ENCODE measurements at places on chromosomes 16 and 17.

- DNase-seq = no peak
Observed at GRCh38 chr17:77458202-77459017, 317.6 kb downstream of the SEC14L1 start.

- peak; percentile 89 for DNase-seq
Observed at GRCh38 chr17:81519284-81520020, 6.9 kb upstream of the ACTG1 start.

GRCh38 chr17:51057534-51057933 lies 63.1 kb downstream of the SPAG9 start:
- DNase-seq = no peak

GRCh38 chr16:79651363-79651762 lies 50.8 kb upstream of the MAF start:
- DNase-seq = peak; percentile 85

DNA sequence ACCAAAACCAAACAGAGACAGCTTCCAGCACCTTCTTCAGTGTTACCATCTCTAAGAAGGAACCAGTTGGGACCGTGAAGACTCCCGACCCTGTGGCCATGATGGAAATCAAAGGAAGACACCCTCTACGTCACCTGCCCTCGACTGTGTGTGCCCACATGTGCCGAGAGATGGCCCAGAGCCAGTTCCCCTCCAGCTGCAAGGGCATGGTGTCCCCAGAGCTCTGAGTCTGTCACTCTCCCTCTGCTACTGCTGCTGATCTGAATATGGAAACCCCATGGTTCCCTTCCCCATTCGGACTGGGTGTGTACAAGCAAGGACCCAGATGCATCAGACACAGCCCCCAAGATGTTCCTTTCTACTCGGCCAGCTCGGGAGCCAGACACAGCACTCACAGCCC lies 76.4 kb downstream of the SOCS1 start:
- no peak for DNase-seq

DNA sequence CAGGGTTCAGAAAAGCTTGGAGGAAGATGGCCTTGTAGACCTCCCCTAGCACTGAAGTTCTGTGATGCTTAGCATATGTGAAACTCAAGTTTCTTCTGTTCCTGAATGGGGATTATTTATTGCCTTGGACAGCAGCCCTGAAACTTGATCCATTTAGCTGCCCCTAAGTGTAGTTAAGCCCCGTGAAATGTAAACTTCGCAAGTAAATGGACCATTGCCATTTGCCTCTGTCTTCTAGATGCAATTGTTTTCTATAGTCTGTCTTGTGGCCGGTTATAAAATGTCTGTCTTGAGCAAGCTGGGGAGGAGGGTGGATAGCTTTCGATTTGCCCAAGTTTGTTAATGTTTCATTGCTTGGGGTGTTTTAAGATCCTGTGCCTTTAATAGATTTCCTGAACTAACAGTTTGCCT lies 261.8 kb downstream of the CDH13 start:
- no peak for DNase-seq

DNA sequence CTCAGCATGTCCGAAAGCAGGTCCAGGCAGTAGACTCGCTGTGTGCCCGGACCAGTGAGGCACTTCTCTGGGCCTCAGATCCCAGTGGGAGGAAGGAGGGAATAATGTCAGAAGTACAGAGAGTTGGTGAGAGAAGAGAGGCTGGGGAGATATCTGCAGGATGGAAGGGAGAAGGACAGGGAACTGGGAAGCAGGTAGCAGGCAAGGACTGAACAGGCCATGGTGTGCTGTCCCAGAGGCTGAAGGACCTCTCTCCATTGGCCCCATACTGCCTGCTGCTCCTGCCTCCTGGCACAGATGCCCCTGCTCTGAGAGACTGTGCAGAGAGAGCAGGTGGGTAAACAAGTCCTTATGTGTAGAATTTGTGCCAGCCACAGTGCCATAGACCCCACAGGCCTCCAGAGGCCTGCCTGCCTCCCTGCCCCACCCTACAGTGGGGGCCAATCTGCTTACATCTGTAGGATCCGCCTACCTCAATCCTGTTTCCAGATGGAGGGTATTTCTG lies 34.2 kb upstream of the CRHR1 start:
- no peak for DNase-seq

DNA sequence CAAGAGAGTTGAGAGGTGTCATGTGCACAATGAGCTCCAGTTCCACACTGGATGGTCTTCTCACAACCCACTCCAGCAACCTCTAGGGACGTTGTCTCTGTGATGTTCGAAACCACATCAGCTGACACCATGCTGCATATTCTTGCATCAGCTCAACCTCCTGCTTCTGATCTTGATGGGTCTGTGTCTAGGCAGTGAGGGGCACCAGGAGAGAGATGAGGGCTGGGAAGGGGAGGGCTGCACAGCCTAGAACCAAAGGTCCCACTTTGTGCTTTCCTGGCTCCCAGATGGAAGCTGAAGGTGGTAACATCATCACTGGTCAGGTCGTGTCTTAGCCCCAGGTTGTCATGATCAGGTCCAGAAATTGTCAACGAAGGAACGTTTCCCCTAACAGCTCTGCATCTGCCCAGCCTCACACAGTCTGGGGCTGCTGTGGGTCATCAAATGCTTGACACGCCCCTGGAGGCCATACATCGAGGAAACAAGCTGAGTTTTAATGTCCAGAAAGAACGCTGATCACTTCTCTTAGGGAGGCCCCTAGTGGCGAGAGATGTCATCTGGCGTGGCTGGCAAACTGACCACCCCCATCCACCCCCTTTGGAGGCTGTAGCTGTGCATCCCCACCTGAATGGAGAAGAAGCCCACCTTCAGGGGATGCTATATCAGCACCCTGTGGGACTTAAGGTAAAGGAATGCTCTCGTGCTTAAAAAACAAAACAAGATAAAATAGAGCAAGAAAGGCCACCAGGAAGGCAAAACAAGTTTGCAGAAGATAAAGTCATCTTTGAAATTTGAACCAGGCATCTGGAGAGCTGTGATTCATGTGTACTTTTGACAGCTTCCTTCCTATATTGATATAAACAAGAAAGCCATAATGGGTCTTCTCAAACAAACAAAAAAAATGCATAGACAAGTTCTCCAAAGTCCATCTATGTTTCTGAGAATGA lies 58.3 kb downstream of the WIPI1 start:
- DNase-seq = no peak

DNA sequence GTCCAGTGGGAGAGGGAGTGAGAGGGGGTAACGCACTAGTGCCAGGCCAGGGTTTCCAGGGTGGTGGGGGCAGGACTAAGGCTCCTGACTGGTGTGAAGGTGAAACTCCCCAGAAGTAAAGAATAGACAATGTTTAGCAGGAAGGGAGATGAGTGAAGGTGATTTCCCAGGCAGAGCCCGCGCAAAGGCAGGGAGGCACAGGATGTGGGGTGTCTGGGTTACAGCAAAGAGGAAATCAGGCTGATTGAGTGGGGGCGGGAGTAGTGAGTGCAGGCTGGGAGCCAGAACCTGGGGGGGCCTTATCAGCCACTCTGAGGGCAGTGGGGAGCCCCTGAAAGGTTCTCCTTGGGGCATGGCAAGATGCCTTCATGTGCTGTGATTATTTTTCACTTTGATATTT lies 167.5 kb downstream of the UTP18 start:
- no peak for DNase-seq

DNA sequence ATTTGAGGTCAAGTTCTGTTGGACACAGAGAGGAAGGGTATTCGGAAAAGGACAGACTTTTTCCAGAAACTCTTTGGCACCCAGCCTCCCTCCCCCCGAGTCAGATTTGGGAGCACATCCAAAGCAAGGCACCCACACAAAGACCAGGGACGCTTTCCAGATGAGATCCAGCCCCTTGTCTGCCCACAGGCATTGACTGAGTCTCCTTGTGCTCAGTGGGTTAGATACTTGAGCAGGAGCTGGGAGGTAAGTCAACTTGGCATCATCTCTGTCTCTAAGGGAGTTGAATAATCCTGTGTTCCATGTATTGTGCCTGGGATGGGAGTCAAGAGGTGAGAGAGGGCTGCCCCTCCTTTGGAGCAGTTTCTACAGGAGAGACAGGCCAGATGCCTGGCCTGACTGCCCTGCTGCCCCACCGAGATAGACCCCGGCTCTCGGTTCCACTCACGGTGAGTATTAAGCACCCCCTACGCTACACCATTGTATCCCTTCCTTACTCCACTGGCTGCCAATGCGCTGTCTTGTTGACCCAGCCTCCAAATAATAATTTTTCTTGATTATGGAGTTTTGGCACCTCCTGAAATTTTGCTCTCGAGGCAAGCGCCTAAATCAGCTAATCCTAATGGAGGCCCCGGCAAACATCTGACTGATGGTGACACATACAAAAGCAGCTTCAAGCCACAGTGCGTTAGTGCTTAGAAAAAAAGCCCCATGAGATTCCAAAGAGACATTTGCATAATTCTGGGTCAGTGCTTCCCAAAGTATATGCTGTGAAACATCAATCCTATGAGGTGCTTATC lies 29.6 kb upstream of the MAP3K14 start:
- no peak for DNase-seq
